ENCODE measurements at places on chromosomes 2 and 18.

- H3K36me3 ChIP-seq, result no peaks in the 10 kb centered on the region
- H3K4me1 ChIP-seq, result peaks cover 14% of the 10 kb centered on the region
- H3K4me3 ChIP-seq, result no peak overlapping the region
- H3K27me3 ChIP-seq, result peaks cover 46% of the 10 kb centered on the region
- H3K27ac ChIP-seq, result no peak overlapping the region
Observed at GRCh38 chr2:201880579-201880978, 74.2 kb downstream of the CDK15 start.

DNA sequence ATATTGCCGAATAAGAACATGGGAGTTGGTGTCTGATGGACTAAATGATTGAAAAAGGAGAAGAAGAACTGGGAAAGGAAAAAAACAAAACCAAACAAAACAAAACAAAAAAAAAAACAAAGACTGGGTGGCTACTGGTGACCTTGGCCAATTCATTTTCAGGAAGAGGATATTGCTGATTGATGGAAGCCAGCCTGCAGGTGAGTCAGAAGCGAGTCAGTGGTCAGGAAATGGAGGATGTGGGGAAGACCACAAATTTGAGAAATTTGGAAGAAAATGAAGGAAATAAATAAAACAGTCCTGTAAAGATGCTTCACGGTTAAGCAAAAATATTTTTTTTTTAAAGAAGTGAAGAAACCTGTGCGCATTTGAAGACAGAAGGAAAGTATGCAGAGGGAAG is 296.9 kb downstream of the ZNF521 start:
- no peak overlapping the region for H3K4me3 ChIP-seq
- H3K36me3 ChIP-seq, result no peaks in the 10 kb centered on the region
- no peak for DNase-seq

GRCh38 chr2:61995515-61995914 is 90.0 kb downstream of the COMMD1 start:
- no peaks in the 10 kb centered on the region for H3K27me3 ChIP-seq
- no peak for DNase-seq
- no peak overlapping the region for H3K4me3 ChIP-seq
- no peaks in the 10 kb centered on the region for H3K36me3 ChIP-seq
- no peaks in the 10 kb centered on the region for H3K4me1 ChIP-seq

GRCh38 chr2:240139011-240139441 is 1.4 kb downstream of the OTOS start:
- no peak overlapping the region for H3K4me3 ChIP-seq
- peaks cover 1% of the 10 kb centered on the region for H3K36me3 ChIP-seq
- H3K27ac ChIP-seq, result no peak overlapping the region
- peaks cover 22% of the 10 kb centered on the region for H3K4me1 ChIP-seq
- DNase-seq, result no peak

- H3K36me3 ChIP-seq, result no peaks in the 10 kb centered on the region
- peaks cover 2% of the 10 kb centered on the region for H3K27me3 ChIP-seq
- no peak overlapping the region for H3K27ac ChIP-seq
- no peak overlapping the region for H3K4me3 ChIP-seq
Observed at GRCh38 chr2:129764376-129765325, 214.8 kb upstream of the RAB6C start.

DNA sequence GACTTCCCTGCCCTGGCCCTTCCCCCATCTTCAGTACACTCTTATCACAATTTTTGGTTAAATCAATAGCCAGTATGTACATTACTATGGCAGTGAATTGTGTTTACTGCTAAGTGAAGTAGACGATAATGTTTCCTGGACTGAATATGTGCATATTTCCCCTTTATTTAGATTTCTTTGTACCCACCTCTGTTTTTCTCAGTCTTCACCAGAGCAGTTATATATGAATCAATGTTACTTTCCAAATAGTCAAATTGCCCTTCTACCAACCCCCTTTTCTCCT is 97.1 kb upstream of the HS6ST1 start:
- H3K4me3 ChIP-seq, result no peak overlapping the region
- no peak for DNase-seq
- H3K4me1 ChIP-seq, result no peaks in the 10 kb centered on the region
- H3K36me3 ChIP-seq, result no peaks in the 10 kb centered on the region

- no peak overlapping the region for H3K4me3 ChIP-seq
- peaks cover 8% of the 10 kb centered on the region for H3K27me3 ChIP-seq
- H3K27ac ChIP-seq, result no peak overlapping the region
- no peaks in the 10 kb centered on the region for H3K4me1 ChIP-seq
- no peaks in the 10 kb centered on the region for H3K36me3 ChIP-seq
- DNase-seq, result no peak
Observed at GRCh38 chr2:204177251-204177976, 240.9 kb downstream of the ICOS start.

- no peaks in the 10 kb centered on the region for H3K36me3 ChIP-seq
- H3K4me1 ChIP-seq, result no peaks in the 10 kb centered on the region
- H3K27ac ChIP-seq, result no peak overlapping the region
Observed at GRCh38 chr18:31619291-31619690, 27.6 kb downstream of the TTR start.

DNA sequence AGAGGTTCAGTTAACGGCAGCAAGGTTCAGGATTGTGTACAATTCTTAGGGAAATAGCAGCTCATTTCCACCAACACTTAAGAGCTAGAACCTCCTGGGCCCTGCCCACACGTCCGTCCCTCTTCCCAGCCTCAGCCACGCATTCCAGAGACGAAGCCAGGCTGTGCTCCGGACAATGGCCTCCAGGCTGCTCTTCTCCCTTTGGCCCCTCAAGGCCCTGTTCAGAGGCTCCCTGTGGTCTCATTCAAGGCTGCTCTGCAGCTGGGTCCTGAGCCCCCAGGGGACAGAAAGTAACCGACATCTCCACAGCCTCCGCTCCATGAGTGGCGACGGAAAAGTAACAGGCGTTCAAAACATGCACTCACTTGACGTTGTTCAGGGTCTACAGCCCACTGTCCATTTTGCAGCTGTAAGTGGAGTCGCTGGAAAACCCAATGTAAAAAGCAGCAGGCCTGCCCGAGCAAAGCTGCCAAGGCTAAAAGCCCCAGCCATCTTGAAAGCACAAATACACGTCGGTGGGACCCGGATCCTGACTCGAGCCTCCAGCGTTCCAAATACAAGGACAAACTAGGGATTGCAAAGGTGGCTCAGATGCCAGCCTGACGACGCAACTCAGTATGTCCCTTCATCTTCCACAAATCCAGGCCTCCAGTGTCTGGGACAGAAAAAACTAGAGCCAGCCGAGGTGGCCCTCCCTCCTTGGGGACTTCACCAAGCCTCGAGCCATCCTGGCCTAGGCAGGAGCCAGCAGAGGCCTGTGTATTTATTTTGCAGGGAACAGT is 76.9 kb downstream of the NDUFA10 start:
- no peak for DNase-seq
- H3K36me3 ChIP-seq, result no peaks in the 10 kb centered on the region
- no peak overlapping the region for H3K4me3 ChIP-seq

- H3K27me3 ChIP-seq, result peaks cover 10% of the 10 kb centered on the region
- no peaks in the 10 kb centered on the region for H3K36me3 ChIP-seq
- no peak overlapping the region for H3K4me3 ChIP-seq
- H3K27ac ChIP-seq, result no peak overlapping the region
- no peaks in the 10 kb centered on the region for H3K4me1 ChIP-seq
Observed at GRCh38 chr2:221060376-221060775, 511.7 kb downstream of the EPHA4 start.

- H3K36me3 ChIP-seq, result no peaks in the 10 kb centered on the region
- H3K4me1 ChIP-seq, result no peaks in the 10 kb centered on the region
- H3K27ac ChIP-seq, result peak overlapping the region; percentile 25
- no peak overlapping the region for H3K4me3 ChIP-seq
- DNase-seq, result no peak
Observed at GRCh38 chr2:215831296-215831913, 181.9 kb downstream of the MREG start.

DNA sequence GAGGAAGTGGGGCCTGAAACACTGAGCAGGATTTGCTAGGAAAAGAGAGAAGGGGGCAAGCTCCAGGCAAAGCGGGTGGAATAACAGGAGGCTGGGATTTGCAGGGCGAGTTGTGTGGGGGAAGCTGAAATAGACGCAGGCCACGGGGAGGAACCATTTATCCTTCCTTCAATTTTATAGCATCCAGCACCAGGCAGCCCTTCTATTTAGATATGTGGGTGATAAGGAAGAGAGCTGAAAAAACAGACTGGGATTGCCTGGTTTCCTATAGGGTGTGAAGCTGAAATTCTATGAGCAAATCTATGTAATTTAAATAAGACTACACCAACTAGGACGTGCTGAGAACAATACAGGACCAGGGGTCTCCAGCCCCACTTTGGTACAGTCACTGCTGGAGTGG is 132.0 kb upstream of the REV1 start:
- no peak overlapping the region for H3K27ac ChIP-seq
- H3K4me3 ChIP-seq, result no peak overlapping the region
- no peaks in the 10 kb centered on the region for H3K27me3 ChIP-seq
- no peaks in the 10 kb centered on the region for H3K36me3 ChIP-seq
- no peak for DNase-seq

- H3K4me3 ChIP-seq, result no peak overlapping the region
- peaks cover 7% of the 10 kb centered on the region for H3K4me1 ChIP-seq
- no peak for DNase-seq
- no peak overlapping the region for H3K27ac ChIP-seq
- no peaks in the 10 kb centered on the region for H3K36me3 ChIP-seq
- H3K27me3 ChIP-seq, result no peaks in the 10 kb centered on the region
Observed at GRCh38 chr2:159118859-159119500, 150.5 kb downstream of the TANC1 start.

- H3K4me1 ChIP-seq, result no peaks in the 10 kb centered on the region
- H3K27ac ChIP-seq, result no peak overlapping the region
- DNase-seq, result no peak
- no peaks in the 10 kb centered on the region for H3K36me3 ChIP-seq
- no peak overlapping the region for H3K4me3 ChIP-seq
- H3K27me3 ChIP-seq, result peaks cover 4% of the 10 kb centered on the region
Observed at GRCh38 chr18:37460604-37461003, 105.0 kb downstream of the CELF4 start.

DNA sequence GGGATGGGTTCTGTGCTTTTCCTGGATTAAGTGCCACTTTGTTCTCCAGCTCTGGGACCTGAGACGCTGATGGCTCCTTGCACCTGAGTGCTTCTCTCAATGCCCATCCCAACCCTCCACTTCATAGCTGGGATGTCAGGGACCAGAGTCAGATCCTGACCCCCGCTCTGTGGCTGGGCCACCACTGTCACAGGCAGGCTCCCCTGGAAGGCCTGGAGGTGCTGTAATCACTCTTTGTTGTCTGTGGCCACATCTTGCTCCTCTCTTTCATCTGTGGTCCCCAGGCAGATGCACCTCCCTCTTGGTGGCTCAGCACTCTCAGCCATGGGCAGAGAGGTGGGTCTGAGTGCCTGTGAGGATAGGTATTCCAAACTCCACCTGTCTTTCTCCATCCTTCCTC is 62.4 kb downstream of the CAPN13 start:
- H3K36me3 ChIP-seq, result no peaks in the 10 kb centered on the region
- no peak overlapping the region for H3K4me3 ChIP-seq
- DNase-seq, result no peak
- no peaks in the 10 kb centered on the region for H3K4me1 ChIP-seq
- H3K27me3 ChIP-seq, result no peaks in the 10 kb centered on the region

DNA sequence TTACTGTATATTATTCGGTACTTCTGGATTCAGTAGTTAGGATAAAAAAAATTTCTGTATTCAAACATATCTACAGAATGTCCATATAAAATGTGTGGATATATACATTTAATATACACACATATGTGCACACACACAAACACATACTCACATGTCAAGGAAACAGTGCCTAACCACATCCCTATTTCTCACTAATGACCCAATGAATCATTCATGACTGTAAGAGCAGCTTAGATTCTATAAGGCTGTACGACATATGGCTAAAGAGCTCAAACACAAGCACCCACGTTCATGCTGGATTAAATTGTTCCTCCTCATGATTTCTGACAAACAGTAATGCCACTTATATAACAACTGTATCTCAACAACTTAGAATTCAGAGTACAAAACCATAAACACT is 457.3 kb downstream of the ADCYAP1 start:
- H3K4me1 ChIP-seq, result no peaks in the 10 kb centered on the region
- H3K36me3 ChIP-seq, result no peaks in the 10 kb centered on the region
- H3K27ac ChIP-seq, result no peak overlapping the region
- H3K27me3 ChIP-seq, result no peaks in the 10 kb centered on the region
- DNase-seq, result no peak
- H3K4me3 ChIP-seq, result no peak overlapping the region

DNA sequence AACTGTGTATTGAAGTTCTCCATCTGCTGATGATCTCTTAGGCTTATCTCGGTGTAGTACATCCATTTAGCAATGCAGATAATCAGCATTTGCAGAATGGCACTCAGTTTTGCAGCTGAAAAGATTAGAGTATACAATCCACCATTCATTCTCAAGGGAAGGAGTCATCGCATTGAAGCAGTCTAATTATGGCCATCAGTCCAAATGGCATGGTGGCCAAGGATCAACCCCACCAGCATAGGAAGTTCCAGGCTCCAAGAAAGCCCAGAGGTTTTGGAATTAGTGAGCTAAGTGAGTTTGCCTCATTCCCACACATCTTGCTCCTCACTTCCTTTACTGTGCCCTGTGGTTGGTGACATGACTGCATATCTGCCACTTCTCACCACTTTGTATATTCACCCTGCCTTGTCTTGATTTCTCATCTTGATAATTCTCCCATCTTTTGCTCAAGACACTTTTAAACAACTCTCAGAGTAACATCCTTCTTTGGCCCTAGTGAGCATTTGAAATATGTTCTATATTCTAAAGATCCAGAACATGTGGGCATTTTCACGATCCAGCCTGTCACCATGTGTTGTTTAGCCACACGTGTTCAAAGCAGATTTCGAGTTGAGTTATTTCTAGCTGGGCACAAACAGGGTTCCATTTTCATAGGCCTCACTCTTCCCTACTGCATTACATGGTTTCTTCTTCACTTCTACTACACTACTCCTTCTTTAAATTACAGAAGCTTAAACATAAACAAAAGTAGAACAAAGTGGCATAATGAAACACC is 1119.8 kb downstream of the TSN start:
- no peaks in the 10 kb centered on the region for H3K36me3 ChIP-seq
- H3K4me3 ChIP-seq, result no peak overlapping the region
- no peak for DNase-seq
- no peak overlapping the region for H3K27ac ChIP-seq
- no peaks in the 10 kb centered on the region for H3K27me3 ChIP-seq

DNA sequence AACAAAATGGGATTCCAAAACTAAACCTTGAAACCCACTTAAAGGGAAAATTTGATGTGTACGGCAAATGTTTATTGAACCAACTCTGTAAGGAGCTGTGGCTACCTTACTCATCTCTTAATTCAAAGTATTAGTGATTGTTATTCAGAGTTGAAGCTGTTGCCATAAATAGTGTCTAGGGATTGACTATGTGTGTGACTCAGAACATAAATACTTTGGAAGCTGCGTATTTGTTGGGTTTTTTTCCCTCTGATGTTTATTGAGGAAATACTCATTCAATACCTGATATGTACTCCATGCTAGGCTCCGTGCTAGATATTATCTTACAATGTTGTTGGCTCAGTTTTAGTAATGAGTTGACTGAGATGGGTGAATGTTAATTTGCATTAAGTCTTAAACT is 90.4 kb downstream of the PTRHD1 start:
- H3K36me3 ChIP-seq, result peaks cover 11% of the 10 kb centered on the region
- H3K27me3 ChIP-seq, result no peaks in the 10 kb centered on the region
- H3K4me1 ChIP-seq, result peaks cover 11% of the 10 kb centered on the region
- H3K4me3 ChIP-seq, result no peak overlapping the region
- no peak overlapping the region for H3K27ac ChIP-seq
